ENCODE measurements at places on chromosomes 3 and 15.

DNA sequence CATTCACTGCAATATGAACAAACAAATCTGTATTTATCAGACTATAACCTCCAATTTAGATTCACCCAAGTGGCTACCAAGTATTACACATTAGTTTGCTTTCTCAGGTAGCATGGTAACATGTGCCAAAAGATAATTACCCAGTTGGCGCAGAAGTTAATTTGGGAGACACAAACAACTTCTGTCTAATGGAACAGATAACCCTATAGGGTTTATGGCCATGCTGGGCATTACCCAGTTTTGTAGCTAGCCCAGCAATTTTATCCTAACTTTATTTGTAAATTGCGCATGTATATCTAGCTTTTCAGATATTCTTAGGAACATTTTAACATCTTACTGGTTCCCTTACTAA lies 780 bp downstream of the RPL22L1 start:
- no peak for DNase-seq

- peak; percentile 2 for DNase-seq
Observed at GRCh38 chr3:188646592-188646991, 492.6 kb downstream of the LPP start.

GRCh38 chr3:23608650-23609049 lies 197.1 kb upstream of the UBE2E1 start:
- no peak for DNase-seq

GRCh38 chr3:152314677-152315353 lies 46.1 kb downstream of the MBNL1 start:
- DNase-seq = no peak

GRCh38 chr3:127701280-127701911 lies 28.6 kb downstream of the ABTB1 start:
- no peak for DNase-seq

GRCh38 chr3:180049391-180049790 lies 12.7 kb upstream of the PEX5L start:
- DNase-seq = no peak

GRCh38 chr3:15454965-15455364 lies 27.6 kb downstream of the EAF1 start:
- DNase-seq = no peak

DNA sequence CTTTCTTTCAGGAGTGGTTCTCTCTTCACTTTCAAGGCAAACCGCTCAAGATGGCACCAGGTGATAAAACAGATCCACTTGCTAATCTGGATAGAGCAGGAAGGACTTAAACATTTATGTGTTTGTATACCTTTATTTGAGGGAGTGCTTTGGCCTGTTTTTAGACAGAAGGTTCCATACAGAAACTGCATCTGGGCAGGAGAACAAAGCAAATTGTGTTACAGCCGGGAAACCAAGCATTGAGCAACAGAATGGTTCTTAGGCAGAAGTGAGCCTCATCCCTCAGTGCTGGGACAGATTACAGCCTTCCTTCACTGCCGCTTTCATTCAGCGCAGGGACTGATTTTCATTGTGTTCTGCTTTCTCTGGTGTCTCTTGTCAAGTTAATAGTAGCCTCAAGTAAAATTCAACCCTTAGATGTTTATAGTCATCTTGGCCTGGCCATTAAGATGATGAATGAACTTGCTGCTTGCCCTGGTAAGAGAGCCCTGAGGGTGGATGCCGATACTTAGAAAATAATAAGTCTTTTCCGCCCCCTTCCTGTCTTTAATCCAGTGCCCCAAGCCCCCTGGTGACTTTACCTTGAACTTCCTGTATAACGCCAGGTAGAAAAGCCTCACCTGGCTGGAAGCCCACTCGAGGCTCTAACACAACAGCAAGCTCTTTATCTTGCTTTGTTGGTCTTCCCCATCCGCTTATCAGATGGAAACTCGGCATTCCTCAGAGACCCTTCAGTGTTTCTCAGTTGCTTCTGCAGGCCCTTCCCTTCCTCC lies 168.0 kb upstream of the CTDSPL start:
- DNase-seq = no peak

- no peak for DNase-seq
Observed at GRCh38 chr15:100867433-100867832, 12.2 kb upstream of the ALDH1A3 start.

GRCh38 chr3:17479681-17480405 lies 262.6 kb downstream of the TBC1D5 start:
- DNase-seq = no peak

GRCh38 chr15:66622591-66623022 lies 56.8 kb upstream of the LCTL start:
- peak; percentile 42 for DNase-seq

DNA sequence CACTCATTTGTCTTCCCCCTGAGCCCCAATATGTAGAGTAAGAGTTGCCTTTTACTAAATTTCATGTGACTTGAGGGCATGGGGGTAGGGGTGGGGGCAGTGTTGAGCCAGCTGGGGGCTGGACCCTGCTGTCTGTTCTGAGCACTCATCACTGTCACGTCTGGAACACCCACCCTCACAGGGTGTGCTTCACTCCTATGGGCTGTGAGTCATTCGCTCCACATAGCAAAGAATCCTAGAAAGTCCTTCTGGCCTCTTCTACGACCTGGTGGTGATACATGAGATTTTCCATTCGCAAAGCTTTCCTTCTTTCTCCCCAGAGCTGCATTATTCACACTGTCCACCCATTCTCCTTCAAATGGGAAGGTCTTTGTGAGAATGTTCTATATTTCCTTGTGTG lies 43.6 kb upstream of the MGLL start:
- peak; percentile 45 for DNase-seq

Measured in AG08395 (cell line).